Stimulated activated CD8-positive, alpha-beta memory T cell treated with anti-CD3 and anti-CD28 coated beads, Interleukin-4, amount 100 ng/mL, for 1 hour (primary cell): ENCODE measurements at places on chromosomes 4 and X.

GRCh38 chrX:14616301-14616700, 87.0 kb downstream of the GLRA2 start:
- no peak for DNase-seq

DNA sequence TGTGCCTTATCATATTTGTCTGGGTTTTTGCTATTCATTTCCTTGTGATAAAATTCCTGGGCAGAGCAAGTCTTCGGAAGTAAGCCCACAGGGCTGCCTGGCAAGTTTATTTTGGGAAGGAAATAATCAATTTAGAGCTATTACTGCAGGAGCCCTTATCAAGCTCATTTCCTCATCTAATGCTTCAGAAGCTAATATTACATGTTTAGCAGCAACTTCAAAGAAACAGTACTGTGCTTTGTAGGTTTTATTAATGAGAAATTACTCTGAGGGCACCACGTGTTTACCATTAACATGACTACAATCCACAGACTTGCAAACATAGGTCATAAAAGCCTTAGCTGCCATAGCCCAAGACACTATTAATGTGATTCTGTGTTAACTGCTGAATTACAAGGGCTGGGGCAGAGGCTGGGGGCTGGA, 540.0 kb downstream of the SPRY1 start:
- DNase-seq = no peak

GRCh38 chr4:39591290-39591689, 47.4 kb downstream of the SMIM14 start:
- DNase-seq = no peak

DNA sequence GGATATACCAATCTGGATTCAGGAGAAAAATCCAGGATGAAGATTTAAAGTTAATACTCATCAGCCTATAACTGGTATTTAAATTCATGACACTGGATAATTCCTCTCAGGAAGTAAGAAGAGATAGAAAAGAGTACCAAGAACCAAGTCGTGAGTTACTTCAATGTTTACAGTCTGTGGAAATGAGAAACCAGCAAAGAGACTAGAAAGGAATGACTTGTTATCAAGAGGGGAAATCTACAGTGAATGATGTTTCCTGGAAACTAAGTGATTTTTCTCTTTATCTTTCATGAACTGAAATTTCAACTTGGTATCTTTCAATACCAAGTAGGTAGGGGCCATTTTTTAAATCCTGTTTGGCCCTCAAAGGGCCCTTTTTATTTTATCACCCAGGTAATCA, 217.9 kb upstream of the AFF2 start:
- no peak for DNase-seq

DNA sequence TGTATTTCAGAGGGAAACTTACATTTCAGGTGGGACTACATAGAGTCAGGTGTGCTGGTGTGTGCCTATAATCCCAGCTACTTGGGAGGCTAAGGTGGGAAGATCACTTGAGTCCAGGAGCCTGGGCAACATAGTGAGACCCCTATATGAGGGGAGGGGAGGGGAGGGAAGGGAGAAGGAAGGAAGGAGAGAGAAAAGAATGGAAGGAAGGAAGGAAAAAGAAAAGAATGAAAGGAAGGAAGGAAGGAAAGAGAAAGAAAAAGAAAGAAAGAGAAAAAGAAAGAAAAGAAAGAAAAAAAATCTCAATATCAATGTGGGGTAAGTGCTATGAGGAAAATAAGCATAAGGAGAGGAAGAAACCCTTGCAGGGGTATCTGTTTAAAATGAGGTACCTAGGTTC, 43.6 kb upstream of the RAB33B start:
- DNase-seq = no peak

- DNase-seq = no peak
These were observed 50.3 kb downstream of the USP26 start for GRCh38 chrX:133046601-133047000.

DNA sequence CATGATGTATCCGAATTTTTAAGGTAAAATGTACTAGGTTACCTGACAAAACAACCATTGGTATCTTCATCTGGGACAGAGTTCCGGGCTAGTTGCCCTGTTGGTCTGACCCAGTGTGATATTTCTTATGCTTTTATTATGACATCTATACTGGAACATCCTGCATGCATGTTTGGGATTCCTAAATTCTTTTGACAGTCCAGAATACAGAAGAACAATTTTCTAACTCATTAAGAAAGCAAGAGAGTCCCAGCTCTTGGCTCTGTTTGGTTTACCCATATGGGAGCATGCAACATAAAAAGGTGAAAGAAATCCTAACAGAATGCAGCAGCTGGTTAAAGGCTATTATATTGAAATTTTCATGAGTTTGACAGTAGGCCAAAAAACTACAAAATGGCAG, 247.7 kb upstream of the FTHL17 start:
- no peak for DNase-seq

- no peak for DNase-seq
These were observed 361.4 kb downstream of the TEX13C start for GRCh38 chrX:125681058-125681457.
